ENCODE measurements at places on chromosomes 7 and 10.

DNA sequence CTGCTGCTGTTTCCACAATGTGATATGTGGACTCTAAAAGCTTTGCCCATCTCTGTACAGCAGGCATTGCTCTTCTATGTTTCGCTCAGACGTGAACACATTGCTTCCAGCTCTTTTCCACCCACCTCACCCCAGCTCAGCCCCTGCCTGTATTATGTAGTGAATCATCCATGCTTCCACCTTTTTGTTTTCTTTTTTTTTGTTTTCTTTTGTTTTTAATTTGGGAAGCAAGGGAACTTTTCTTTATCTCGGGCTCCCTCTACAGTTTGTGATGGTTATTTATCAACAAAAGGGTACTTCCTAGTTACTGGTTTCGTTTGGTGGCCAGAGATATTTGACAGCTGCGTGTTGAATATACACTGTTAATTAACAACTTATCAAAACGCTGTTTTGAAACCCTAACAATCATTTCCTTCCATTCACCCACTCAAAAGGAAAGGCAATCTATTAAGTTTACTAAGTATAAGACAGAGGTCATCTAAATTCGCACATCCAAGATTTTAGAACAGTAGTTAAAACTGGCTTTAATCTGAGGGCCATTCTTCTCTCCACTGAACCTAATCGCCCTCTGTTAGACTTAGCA lies 127.9 kb upstream of the STK17A start:
- DNase-seq, result no peak

DNA sequence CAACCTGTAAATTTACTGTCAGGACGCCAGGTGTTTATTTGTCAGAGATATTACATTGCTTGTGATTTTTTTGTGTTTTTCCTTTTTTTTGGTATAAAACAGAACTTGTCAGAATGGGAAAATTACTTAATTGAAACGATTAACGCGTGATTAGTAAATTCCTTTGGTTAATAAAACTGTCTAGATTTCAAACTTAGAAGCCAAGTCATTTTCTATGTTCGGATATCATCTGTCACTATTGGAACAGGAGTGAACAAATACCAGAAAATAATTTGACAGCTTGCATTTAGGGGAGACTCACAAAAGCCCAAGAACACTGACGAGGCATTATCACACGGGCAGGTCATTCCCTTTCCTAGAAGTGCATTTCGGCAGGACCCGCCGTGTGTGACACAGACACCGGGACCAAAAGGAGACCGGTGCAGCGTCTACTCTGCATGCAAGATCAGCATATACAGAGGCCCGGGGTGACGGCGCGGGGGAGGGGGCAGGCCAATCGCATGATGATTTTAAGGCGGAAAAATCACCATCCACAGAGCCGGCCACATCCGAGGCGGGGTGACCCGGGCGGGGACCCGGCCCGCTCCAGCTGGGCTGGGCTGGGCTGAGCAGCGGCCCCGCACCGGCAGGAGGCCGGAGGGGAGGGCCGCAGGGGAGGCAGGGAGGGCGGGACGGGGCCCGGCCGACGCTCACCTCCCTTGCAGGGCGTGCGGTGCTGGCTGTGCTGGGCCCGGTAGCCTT lies 841 bp downstream of the GLUD1 start:
- peak; percentile 34 for DNase-seq

DNA sequence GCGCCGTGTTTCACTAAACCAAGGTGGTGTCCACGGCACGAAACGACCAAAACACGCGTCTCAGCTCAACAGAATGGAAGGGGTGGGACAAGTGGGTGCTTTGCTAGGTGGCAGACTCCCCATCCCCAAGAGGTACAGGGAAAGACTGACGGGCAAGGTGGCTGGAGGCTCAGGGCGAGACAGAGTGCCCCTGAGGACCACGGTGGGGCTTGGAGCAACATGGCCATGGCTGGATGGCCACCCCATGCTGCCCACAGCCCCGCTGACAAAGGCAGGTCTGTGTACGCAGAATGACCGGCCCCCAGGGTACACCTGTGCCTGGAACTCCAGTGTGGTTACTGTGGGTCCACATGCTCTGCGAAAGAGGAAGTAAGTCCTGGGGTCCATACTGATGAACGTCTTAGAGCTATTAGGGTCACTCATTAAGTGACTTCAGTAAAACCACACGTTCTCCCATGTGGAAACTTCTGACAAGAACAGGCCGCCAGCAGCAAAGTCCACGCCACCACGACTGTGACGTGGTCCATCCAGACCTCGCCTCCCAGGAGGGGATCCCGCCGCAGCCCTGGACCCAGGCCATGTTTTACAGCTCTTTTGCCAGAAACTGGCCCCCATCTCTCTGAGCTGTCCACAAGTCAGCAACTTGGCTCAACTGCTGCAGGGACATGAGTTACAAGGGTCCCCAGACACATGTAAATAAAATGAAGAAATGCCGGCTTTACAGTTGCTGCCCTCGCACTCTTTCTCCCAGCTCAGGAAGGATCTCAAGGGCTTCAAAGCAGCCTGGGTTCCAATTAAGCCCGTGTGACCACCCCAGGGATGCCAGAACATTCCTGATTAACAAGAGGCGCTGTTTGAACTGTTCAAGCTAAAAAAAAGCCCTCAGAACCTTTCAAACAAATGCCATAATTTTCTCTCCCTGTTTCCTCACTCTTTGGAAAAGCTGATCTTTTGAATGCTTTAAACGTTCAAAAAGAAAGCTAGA lies 66.8 kb downstream of the MAD1L1 start:
- no peak for DNase-seq

GRCh38 chr10:59905066-59905730 lies 1.2 kb downstream of the CCDC6 start:
- no peak for DNase-seq

- no peak for DNase-seq
Observed at GRCh38 chr10:9238041-9238440, 1183.6 kb downstream of the GATA3 start.

All from stimulated activated CD8-positive, alpha-beta memory T cell treated with anti-CD3 and anti-CD28 coated beads, Interleukin-7, amount 100 ng/mL, for 1 hour (primary cell).